CD8-positive, alpha-beta memory T cell (primary cell): ENCODE measurements at places on chromosomes 2 and 18. TPM values are rescaled to one million over a fixed set of nuclear protein-coding genes. Genes with fewer than 3 reads are reported as not detected.

Gene SIX3
- not detected for total RNA-seq

DNA sequence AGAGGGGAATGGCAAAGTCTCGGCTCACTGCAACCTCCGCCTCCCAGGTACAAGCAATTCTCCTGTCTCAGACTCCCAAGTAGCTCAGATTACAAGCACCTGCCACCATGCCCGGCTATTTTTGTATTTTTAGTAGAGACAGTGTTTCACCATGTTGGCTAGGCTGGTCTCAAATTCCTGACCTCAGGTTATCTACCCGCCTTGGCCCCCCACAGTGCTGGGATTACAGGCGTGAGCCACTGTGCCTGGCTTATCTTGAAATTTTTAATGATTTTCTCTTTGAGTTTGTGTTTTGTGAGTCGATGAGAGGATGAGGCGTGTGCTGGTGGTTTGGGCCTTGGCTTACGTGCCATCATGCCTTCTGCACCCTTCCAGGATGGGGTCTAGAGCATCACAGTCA lies 101.3 kb upstream of the ST3GAL5 start:
- no peak overlapping the region for H3K4me3 ChIP-seq
- peaks cover 15% of the 10 kb centered on the region for H3K4me1 ChIP-seq
- H3K27me3 ChIP-seq = no peaks in the 10 kb centered on the region
- DNase-seq = no peak

Gene RBMS1
- 50.3 TPM for total RNA-seq

Gene IL1F10
- not detected for total RNA-seq

GRCh38 chr2:62040926-62041325 lies 135.5 kb downstream of the COMMD1 start:
- no peak overlapping the region for H3K4me3 ChIP-seq
- no peaks in the 10 kb centered on the region for H3K27me3 ChIP-seq
- no peak overlapping the region for H3K27ac ChIP-seq
- DNase-seq = no peak
- H3K36me3 ChIP-seq = no peaks in the 10 kb centered on the region

Gene SLC25A52
- total RNA-seq = 0.22 TPM

DNA sequence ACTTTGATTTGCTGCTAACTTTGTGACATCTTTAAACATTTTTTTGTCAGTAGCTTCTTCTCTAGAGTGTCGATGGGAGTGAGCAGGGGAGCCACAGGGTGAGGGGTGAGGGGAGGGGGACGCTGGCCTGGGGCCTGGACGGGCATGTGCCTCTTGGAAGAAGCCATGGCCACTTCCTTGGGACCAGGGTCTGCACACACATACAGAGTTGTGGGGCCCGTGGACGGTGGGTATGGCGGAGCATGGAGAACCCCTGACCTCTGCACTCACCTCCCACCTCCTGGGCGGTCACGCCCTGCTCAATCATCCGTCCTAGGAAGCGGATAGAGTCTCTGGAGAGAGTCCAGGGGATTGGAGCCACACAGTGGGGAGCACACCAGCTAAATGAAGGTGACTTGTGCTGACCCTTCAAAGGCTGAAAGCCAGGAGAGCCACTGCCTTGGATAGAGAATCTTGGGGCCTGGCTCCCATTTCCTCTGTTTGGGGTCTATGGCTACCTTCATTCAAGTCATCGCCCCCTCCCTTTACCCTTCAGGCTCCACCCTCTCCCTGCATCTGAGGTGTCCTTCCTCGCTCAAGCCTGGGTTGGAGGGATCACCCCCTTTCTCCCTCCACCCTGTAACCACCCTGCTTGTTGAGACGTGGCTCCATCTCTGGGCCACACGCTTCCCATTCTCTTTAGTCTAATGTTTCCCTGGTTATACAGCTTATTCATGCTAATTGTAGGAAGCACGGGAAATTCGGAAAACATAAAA lies 63.9 kb upstream of the HAAO start:
- no peak overlapping the region for H3K4me3 ChIP-seq
- H3K27ac ChIP-seq = no peak overlapping the region
- H3K36me3 ChIP-seq = no peaks in the 10 kb centered on the region
- no peaks in the 10 kb centered on the region for H3K4me1 ChIP-seq
- DNase-seq = no peak
- no peaks in the 10 kb centered on the region for H3K27me3 ChIP-seq

Gene OST4
- 353 TPM for total RNA-seq

DNA sequence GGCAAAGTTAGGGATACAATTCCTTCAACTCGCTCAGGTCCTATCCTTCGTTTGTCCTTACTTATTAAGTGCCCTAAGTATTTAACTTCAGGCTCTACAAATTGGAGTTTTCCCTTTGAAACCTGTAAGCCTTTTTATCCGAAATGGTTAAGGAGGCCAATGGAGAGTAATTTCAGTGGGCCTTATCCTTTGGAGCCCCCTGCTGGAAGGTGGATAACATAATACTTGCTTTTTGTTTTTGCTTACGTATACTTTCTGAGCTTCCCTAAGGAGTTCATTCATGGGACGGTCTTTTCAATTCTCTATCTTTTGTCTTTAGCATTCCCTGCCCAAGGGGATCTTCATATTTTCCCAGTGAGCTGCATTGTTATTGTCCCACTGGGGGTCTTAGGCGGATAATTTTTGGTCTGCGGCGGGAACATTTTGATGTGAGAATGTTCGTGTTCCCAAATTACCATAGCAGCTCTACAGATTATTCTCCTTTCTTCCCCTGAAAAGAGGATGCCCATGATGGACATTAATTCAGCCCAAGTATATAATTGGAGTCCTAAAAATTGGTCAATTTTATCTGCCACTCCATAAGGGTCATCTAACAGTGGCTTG lies 34.4 kb upstream of the TRAPPC8 start:
- no peak overlapping the region for H3K4me3 ChIP-seq
- no peaks in the 10 kb centered on the region for H3K4me1 ChIP-seq
- no peak for DNase-seq
- H3K27me3 ChIP-seq = no peaks in the 10 kb centered on the region

- H3K27me3 ChIP-seq = no peaks in the 10 kb centered on the region
- H3K36me3 ChIP-seq = no peaks in the 10 kb centered on the region
- no peaks in the 10 kb centered on the region for H3K4me1 ChIP-seq
Observed at GRCh38 chr2:226040344-226040900, 640.9 kb downstream of the NYAP2 start.

- H3K27me3 ChIP-seq = no peaks in the 10 kb centered on the region
- H3K36me3 ChIP-seq = no peaks in the 10 kb centered on the region
- no peaks in the 10 kb centered on the region for H3K4me1 ChIP-seq
- H3K27ac ChIP-seq = no peak overlapping the region
- DNase-seq = no peak
- no peak overlapping the region for H3K4me3 ChIP-seq
Observed at GRCh38 chr2:231575612-231576256, 16.9 kb upstream of the TEX44 start.

- no peak overlapping the region for H3K4me3 ChIP-seq
- H3K27me3 ChIP-seq = no peaks in the 10 kb centered on the region
- H3K27ac ChIP-seq = no peak overlapping the region
- H3K36me3 ChIP-seq = no peaks in the 10 kb centered on the region
- no peak for DNase-seq
Observed at GRCh38 chr18:67545681-67546080, 29.2 kb upstream of the DSEL start.

Gene CNGA3
- total RNA-seq = not detected

GRCh38 chr2:42386682-42387081 lies 25.7 kb upstream of the COX7A2L start:
- no peak overlapping the region for H3K27ac ChIP-seq
- no peaks in the 10 kb centered on the region for H3K27me3 ChIP-seq
- no peaks in the 10 kb centered on the region for H3K4me1 ChIP-seq

Gene MGAT4A
- total RNA-seq = 66.8 TPM

Gene FOXD4L1
- 0.15 TPM for total RNA-seq

GRCh38 chr2:108297436-108298141 lies 8.9 kb downstream of the SULT1C2 start:
- no peak for DNase-seq
- H3K27ac ChIP-seq = no peak overlapping the region
- H3K27me3 ChIP-seq = no peaks in the 10 kb centered on the region
- H3K4me3 ChIP-seq = no peak overlapping the region
- H3K4me1 ChIP-seq = no peaks in the 10 kb centered on the region

Gene DYNAP
- total RNA-seq = not detected

DNA sequence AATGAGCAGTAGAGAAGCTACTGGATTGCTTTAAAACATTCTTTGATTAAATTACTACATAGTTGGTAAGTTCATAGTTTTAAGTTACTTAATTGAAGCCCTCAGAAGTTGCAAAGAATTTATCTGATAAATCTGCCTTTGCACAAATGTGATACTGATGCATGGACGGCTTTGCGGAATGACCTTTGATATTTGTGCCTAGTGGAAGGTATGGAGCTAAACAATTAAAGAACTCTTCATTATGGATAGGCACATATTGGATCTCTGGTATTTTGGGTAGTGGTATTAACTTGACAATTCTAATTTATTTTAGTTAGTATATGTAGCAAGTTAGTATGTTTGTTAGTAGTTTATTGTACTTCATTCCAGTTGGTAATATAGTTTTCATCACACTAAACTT lies 54.1 kb downstream of the CFAP210 start:
- no peak overlapping the region for H3K4me3 ChIP-seq
- peaks cover 17% of the 10 kb centered on the region for H3K36me3 ChIP-seq
- DNase-seq = no peak
- no peaks in the 10 kb centered on the region for H3K4me1 ChIP-seq
- no peaks in the 10 kb centered on the region for H3K27me3 ChIP-seq
- H3K27ac ChIP-seq = no peak overlapping the region

DNA sequence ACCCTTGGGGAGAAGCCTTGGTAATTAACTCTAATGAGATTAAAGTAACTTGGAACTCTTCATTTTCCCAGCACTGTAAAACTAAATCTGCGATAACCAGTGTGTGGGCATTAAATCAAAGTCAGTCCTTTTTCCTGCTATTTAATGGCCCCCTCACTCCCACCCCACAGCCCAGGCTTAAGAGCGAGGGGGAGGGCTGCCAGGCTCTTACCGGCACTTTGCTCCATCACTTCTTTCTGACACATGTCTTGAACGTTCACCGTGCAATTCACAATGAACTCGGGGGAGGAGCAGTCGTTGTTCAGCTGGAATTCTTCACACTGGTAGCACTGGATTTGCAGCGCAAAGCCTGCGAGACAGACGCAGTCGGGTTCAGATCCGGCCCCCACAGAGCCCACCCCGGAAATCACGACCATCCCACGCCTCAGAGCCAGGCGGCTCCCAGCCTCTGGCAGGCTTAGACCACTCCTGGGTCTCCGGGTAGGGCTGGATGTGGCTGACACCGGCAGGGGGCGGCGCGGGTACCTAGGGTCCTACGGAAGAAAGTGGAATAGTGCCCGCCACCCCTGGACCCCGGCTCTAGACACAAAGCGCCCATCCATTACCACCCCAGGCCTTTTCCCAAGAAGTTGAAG lies 1.7 kb downstream of the LYPD1 start:
- DNase-seq = no peak
- H3K27ac ChIP-seq = no peak overlapping the region
- H3K4me1 ChIP-seq = no peaks in the 10 kb centered on the region
- no peaks in the 10 kb centered on the region for H3K27me3 ChIP-seq
- no peak overlapping the region for H3K4me3 ChIP-seq
- no peaks in the 10 kb centered on the region for H3K36me3 ChIP-seq

- peaks cover 16% of the 10 kb centered on the region for H3K36me3 ChIP-seq
- DNase-seq = no peak
- no peak overlapping the region for H3K27ac ChIP-seq
- H3K4me3 ChIP-seq = no peak overlapping the region
- no peaks in the 10 kb centered on the region for H3K27me3 ChIP-seq
- H3K4me1 ChIP-seq = no peaks in the 10 kb centered on the region
Observed at GRCh38 chr2:208239770-208240493, 14.9 kb downstream of the IDH1 start.

DNA sequence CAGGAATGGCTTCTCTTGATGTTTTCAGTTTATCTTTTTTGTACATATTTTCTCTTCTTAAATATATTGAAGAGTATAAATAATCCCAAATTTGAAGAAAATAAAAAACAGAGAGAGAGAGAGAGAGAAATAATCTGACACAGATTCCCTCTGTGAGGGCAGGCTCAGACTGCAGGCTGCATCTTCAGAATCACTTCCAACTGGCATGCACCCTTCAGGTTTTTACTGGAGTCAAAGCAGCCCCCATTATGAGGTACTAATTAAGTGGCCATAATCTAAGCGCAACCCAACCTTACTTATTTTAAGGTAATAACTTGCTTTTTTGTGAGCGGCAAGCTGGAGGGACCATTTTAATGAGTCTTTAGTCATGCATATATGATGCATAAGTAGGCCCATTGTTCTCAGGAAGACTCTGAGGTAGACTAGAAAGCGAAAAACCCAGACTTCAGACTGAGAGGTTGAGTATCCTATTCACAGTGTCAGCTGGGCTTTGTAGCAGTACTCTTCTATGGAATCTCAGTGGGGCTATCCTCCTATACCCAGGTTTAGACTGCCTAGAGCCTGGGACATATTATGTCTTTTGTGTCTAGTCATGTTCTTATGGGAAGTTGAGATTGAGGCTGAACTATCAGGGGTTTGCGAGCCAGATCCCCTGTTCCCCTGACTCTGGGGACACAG lies 167.4 kb downstream of the SP3 start:
- H3K27ac ChIP-seq = no peak overlapping the region
- H3K4me3 ChIP-seq = no peak overlapping the region
- H3K27me3 ChIP-seq = no peaks in the 10 kb centered on the region
- H3K4me1 ChIP-seq = no peaks in the 10 kb centered on the region
- DNase-seq = no peak
- H3K36me3 ChIP-seq = no peaks in the 10 kb centered on the region

Gene GCKR
- total RNA-seq = not detected

DNA sequence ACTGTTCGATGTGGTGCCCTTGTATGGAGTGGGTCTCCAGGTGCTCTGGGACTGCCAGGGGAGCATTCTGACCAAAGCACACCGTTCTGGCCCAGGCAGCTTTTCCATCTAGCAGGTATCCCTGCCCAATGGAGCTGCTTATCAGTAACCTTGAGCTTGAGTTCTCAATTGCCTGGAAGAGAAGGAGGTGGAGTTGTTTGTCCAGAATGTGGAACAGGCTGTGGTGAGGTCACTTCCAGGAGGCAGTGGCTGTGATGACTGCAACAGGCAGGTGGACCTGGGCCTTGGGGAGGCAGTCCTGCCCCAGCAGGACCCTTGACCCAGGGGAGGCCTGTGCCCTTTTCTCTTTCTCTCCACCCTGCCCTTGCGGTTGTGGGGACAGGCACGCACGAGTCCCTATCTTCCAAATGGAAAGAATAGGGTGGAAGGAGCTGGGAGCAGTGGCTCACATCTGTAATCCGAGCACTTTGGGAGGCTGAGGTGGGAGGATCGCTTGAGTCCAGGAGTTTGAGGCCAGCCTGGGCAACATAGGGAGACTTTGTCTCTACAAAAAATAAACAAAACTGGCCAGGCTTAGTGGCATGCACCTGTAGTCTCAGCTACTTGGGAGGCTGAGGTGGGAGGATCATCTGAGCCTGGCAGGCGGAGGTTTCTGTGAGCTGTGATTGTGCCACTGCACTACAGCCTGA lies 66.2 kb upstream of the MCFD2 start:
- no peak for DNase-seq
- H3K27me3 ChIP-seq = no peaks in the 10 kb centered on the region
- peaks cover 18% of the 10 kb centered on the region for H3K36me3 ChIP-seq

- no peaks in the 10 kb centered on the region for H3K27me3 ChIP-seq
- no peak for DNase-seq
- no peaks in the 10 kb centered on the region for H3K36me3 ChIP-seq
- no peaks in the 10 kb centered on the region for H3K4me1 ChIP-seq
- no peak overlapping the region for H3K4me3 ChIP-seq
Observed at GRCh38 chr2:162677476-162677875, 161.1 kb downstream of the KCNH7 start.

Gene ELOA2
- total RNA-seq = not detected
